ENCODE measurements at places on chromosomes 1 and 21. TPM values are rescaled to one million over a fixed set of nuclear protein-coding genes. Genes with fewer than 3 reads are reported as not detected.

Gene XCL1
- not detected for total RNA-seq

Gene RXFP4
- not detected for total RNA-seq

Gene S100A3
- 55.5 TPM for total RNA-seq

Gene C1orf87
- total RNA-seq = not detected

Gene CR1
- not detected for total RNA-seq

Gene LRRC3
- total RNA-seq = not detected

Gene ATPAF1
- total RNA-seq = 42.1 TPM

Gene SPATA45
- not detected for total RNA-seq

Gene DRAXIN
- under 0.01 TPM for total RNA-seq

Gene LAMB3
- 5.3 TPM for total RNA-seq

Gene PTAFR
- total RNA-seq = not detected

Gene TACSTD2
- not detected for total RNA-seq

Gene LRRC7
- 0.80 TPM for total RNA-seq

Gene CD247
- not detected for total RNA-seq

Gene NBPF4
- total RNA-seq = not detected

Gene PEAR1
- total RNA-seq = 0.19 TPM

Gene TCEANC2
- 6.3 TPM for total RNA-seq

Gene CASQ1
- total RNA-seq = not detected

Gene GNG12
- total RNA-seq = 134 TPM

Gene F11R
- total RNA-seq = 1.4 TPM

Gene ITPKB
- 0.19 TPM for total RNA-seq

Gene CHI3L2
- 0.83 TPM for total RNA-seq

Gene ACTL8
- total RNA-seq = not detected

Gene PALMD
- total RNA-seq = 56.5 TPM

Gene FTCD
- total RNA-seq = 0.13 TPM

Gene C1QTNF12
- total RNA-seq = 0.57 TPM

Gene PGBD5
- total RNA-seq = 0.06 TPM

Gene NSL1
- total RNA-seq = 55.0 TPM

Gene ZNF691
- total RNA-seq = 11.0 TPM

Gene INAVA
- total RNA-seq = 1.5 TPM

Gene MMP23B
- 0.38 TPM for total RNA-seq

All from LHCN-M2 (cell line).